A549 (cell line): ENCODE measurements at places on chromosomes 2 and 18. TPM values are rescaled to one million over a fixed set of nuclear protein-coding genes. Genes with fewer than 3 reads are reported as not detected.

DNA sequence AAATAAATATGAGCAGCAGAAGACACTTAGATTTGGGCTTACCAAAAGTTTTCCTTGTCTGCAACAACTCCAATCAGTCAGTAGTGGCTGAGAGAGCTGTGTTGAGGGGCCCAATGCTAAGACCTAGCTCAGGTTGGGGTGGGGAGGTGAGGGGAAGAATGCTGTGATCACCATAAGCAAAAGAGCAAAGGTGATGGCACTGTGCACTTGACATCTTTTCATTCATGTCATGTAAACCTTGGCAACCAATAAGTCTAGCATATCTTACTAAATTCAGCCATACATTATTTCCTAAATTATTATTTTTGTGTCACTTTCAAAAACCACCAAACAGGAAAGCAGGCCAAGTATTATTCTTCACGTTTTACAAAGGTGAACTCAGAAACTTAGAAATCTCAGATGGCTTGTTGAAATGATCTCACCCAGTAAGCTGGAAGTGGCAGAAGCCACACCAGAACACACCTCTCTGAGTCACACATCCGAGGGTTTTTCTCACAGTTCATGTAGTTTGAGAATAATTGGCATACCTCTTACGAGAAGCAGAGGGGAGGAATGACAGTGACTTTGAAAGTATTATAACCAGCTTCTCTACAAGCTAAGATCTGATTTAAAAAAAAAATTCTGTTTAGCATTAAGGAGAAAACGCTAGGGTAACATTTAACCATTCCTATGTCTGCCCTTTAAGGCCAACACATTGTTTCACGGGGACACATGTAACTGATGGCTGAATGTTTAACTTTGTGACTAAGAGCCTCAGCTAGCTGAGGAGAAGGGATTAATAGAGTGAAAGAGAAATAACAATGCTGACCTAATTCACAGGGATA is 43.3 kb upstream of the SETBP1 start:
- peak; percentile 7 for DNase-seq

DNA sequence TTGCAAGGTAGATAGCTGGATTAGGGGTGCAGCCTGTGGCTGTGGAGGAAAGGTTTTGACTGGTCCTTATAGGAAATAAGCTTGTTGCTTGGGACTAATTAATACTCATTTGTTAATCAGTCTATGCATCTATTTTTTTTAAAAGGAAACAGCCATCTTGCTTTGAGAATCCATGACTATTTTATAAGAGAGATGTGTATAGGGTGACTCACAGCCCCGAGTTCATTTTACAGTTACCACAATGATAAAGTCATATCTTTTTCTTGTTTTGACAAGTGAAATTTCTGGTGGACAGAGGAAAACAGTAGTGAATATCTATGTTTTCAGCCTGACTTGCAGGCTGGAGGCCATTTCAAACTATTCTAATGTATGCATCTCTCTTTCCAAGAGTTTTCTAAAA is 193.5 kb upstream of the CCDC68 start:
- DNase-seq, result no peak

GRCh38 chr2:113784823-113785744 is 28.6 kb upstream of the SLC35F5 start:
- DNase-seq, result no peak

Gene SLC14A1
- polyA plus RNA-seq, result not detected in 3 replicates

Gene GPR45
- polyA plus RNA-seq, result 0.09 TPM in 1 of 3 replicates, not detected in the others
